T-helper 2 cell (primary cell): ENCODE measurements at places on chromosomes 12 and 14.

- DNase-seq: no peak
Observed at GRCh38 chr12:101733166-101733565, 6.1 kb downstream of the SYCP3 start.

- no peak for DNase-seq
Observed at GRCh38 chr14:94058128-94058673, 22.8 kb downstream of the DDX24 start.

DNA sequence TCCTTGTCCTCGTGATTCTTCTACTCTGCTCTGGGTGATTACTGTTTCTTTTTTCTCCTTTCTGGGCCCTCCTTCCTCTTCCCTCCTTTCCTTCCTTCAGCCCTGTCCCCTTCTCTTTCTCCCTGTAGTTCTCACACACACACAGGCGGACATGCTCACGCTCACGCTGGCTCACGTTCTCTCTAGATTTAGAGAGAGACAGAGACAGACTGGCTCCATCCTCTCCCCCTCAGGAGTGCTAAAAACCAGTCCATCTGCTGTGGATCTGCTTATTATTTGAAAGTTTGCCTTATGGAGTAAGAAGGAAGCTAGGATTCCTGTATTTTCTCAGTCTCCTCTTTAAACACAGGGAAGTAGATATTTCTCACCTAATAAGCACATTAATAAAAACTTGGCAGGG, 48.1 kb downstream of the KCNA1 start:
- DNase-seq: no peak

- DNase-seq: peak; percentile 8
Observed at GRCh38 chr14:56339855-56340701, 221.9 kb downstream of the PELI2 start.

DNA sequence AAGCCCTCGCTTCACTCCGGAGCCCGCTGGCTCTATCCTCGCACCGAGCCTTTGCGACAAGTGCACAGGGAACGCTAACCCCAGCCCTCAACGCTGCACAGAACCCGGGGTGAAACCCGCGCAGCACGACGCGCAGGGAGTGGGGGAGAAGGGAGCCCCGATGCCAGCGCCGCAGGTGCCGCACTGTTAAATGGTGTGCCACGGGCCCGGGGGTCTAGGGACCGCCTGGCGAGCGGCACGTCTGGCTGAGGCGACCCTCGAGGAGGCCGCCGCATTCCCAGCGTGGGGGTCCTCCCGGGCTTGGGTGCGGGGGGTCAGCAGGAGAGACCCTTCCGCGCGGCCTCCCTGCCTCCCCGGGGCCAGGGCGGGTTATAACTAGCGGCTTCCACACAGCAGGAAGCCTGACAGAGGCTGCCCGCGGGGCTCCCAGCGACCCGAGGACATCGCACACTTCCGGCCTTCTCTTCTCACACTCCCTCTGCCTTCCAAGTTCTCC, 23.8 kb upstream of the LRTM2 start:
- DNase-seq: peak; percentile 35

DNA sequence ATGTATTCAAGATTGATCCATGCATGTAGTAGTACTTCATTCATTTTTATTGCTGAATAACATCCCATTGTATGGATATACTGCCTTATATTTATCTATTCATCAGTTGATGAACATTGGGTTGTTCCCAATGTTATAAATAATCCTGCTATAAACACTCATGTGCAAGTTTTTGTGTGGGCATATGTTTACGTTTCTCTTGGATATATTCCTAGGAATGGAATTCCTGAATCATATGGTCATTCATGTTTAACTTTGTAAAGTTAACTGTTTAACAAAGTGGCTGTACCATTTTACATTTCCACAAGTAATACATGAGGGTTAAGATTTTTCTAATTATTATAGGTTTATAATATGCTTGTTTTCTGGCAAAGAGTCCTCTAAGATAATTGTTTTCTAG, 1568.2 kb upstream of the SEL1L start:
- no peak for DNase-seq

DNA sequence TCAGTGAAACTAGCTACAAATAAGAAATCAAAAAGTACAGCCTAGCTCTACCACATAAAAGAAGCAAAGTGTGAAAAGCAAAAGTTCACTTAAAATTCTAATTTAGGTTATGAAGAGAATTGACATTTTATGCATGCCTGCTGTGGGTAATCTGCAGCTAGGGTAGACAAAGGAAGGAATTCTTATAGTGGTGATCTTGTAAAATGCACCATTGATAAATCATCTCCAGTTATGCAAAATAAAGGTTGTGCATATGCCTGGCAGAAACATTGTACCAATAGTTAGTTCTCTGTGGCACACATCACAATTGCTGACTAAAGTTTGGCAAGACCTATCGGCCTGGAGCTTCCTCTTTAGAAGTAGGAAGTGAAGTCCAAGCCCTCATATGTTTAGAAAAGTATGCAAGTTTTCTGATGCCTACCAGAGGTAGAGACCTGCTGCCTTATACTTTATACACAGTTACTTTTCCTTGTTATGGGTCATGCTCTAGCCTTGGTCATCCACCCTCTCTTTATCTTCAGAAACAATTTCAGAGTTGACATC, 78.3 kb downstream of the TSHR start:
- DNase-seq: no peak

- DNase-seq: no peak
Observed at GRCh38 chr12:18141048-18141982, 51.3 kb upstream of the RERGL start.

DNA sequence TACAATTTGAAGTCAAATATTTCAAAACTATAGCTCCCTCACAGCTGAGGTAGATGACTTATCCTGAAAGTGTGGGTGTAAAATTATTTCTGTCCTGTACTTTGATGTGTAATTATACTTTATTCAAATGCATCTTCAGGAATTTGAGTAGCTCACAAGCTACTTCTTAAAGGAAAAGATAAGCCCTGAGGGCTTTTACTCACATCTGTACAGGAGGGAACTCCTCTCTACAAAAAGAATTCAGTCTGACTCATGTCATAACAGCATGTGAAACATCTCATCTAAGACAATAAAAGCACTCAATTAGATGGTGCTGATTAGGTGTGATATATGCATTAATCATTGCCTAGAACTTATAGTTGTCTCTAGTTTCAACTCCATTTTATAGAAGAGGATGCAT, 452.0 kb downstream of the PRKD1 start:
- no peak for DNase-seq

- no peak for DNase-seq
Observed at GRCh38 chr12:13713556-13714410, 267.6 kb downstream of the GRIN2B start.

DNA sequence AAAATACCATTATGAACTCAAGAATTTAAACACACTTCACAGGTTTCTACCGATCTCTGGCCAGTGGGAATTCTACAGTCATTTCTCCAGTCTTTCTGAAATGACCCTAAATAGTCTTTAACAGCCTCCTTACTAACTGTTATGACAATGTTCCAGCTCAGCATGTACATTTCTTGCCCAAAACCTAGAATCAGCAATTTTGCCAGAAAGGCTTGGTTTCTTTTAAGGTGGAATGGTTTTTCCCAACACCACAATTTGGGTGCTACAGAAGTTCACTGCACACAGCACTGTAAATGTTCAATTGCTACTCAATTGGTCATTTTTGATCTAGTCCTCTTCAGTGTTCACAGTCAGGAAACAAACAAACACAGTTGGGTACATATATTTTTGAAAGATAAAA, 69.7 kb downstream of the LRP6 start:
- DNase-seq: no peak

DNA sequence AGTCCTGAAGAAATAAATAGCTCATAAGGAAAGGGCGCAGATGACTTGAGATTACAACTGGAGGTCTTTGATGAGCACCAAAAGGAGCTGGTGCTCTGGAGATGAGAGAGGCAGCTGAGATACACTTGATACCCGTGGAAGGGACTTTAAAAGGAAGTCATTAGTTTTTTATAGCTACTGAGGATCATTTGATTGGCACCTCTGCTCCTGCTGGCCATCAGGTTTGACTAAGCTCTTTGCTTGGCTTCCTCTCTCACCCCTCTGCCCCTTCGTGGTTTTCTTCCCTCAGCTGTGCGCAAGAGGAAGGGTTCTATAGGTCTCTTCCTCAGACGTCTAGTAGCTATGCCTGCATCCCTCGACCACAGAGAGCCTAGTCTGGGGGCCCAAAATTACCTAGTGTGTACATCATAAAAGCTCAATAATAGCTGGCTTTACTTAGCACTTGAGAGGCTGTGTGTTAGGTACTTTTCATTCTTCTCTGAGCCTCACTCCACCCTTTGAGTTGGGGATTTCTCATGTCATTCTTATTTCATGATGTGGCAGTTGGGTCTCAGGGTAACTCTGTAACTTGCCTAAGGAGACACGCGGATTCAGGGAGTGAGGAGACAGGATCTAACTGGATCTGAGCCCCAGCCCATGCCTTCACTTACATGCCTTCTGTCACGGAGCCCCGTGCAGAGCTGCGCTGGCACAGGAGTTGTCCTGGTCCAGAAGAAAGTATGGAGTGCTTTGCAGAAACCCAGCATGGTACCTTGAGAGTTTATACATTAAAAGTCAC, 68.4 kb upstream of the ASPG start:
- no peak for DNase-seq

GRCh38 chr14:75515629-75515996, 6.7 kb upstream of the BATF start:
- no peak for DNase-seq

DNA sequence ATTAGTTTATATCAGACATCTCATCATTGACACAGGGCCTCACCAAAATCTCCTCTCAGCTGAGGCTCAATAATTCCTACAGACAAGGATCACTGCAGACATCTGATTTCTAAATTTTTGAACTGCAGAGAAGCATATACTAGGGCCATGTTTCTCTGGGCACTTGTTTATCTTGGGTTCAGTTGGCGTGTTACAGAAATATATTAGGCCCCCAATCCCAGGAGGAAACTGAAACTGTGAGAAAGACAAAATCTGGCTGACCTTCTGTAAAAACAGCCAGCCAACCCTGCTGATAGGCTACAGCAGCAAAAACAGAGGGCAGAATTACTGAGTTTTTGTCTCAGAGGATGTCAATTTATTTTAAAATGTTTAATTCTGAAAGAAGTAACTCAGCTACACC, 634.6 kb downstream of the ETNK1 start:
- DNase-seq: no peak

- no peak for DNase-seq
Observed at GRCh38 chr12:49868952-49869815, 26.3 kb upstream of the BCDIN3D start.

DNA sequence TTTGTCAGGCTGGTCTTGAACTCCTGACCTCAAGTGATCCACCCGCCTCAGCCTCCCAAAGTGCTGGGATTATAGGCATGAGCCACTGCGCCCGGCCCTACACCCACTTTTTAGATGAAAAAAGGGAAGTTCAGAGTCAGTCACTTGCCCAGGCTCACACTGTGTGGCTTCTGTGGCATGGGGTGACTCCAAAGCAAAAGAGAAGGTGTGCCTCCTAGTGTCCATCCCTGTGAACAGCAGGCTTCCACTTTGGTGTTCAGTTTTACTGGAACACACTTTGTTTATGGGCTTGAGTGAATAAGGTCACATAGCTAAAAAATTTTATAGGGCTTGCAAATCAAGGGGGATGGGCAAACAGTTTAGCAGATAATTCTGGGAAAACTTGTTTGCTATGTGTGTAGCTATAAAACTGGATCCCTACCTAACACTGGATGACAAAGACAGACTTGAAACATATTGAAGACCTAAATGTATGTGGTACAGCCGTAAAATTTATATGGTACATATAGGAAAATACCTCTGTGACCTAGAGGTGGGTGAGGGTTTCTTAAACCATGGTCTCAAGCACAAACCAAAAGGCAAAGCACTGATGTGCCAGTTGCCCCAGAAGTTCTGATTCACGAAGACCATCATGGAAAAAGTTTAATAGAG, 54.9 kb downstream of the EID3 start:
- DNase-seq: peak; percentile 42

DNA sequence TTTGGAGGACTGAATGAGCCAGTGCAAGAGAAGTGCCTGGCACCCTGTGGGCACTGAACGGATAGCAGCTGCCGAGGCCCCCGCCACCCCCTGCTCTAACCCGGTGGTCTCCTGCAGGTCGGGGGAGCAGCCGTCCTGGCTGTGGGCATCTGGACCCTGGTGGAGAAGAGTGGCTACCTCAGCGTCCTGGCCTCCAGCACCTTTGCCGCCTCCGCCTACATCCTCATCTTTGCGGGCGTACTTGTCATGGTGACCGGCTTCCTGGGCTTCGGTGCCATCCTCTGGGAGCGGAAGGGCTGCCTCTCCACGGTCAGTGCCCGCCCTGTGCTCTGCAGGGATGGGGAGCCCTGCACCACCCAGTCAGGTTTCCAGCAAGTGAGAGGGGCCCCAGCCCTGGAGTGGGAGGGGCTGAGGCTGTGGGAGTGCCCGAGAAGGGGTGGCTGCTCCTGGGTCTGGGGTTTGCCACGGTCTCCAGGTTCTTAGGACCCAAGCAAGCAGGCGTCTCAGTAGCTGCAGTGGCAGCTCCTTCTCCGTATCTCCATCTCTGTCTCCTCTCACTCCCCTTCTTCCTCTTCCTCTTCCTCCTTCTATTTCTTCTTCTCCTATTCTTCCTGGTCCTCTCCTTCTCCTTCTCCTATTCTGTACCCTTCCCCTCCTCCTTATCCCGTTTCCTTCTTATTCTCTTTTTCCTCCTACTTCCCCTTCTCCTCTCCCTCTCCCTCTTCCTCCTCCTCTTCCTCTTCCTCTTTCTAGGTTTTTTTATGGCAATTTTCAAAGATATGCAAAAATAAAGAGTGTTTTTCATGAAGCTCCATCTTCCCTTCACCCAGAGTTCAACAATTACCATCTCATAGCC, 37.4 kb downstream of the TSPAN11 start:
- DNase-seq: no peak

DNA sequence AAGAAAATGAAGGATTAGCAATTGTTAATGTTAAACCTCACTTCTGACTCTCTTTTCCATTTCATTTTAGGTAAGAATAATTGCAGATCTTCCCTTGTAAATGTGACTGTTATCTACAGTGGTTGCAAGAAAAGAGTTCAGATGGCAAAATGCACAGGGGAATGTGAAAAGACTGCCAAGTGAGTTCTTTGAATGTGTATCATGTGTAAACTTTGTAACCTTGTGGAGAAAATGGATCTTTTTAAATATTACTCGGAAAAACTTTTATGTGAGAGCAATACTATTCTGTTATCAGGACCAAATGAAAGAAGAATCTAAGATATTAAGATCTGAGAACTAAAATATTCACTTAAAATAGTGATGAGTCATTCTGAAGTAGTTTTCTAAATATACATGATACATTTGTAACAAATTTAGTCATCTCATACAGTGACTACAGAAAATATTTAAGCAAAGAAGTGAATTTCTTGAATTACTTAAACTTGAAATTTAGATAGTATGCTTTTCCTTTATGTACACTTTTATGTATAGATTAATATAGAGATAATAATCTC, 122.5 kb upstream of the CNTN1 start:
- DNase-seq: no peak

- DNase-seq: no peak
Observed at GRCh38 chr12:129185855-129186254, 332.6 kb downstream of the GLT1D1 start.

GRCh38 chr14:54348001-54348611, 48.7 kb upstream of the CDKN3 start:
- no peak for DNase-seq
